ENCODE measurements at places on chromosomes 16 and 17.

GRCh38 chr16:54284319-54284930 is 2.2 kb downstream of the IRX3 start:
- DNase-seq = peak; percentile 68

DNA sequence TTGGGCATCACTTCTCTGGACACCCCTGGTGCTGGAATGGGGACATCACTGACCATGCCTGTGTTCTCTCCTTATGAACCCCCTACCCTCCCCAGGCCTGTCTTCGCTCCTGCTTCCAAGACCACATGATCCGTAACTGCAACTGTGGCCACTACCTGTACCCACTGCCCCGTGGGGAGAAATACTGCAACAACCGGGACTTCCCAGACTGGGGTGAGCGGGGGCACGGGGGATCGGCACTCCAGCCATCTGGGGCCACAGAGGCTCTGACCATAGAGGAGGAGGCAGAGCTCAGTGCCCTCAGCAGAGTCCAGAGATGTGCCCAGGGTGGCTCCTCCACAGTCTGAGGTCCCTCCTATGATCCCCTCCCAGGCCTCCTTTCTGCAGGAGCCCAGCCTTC is 73.5 kb downstream of the SCNN1B start:
- no peak for DNase-seq

DNA sequence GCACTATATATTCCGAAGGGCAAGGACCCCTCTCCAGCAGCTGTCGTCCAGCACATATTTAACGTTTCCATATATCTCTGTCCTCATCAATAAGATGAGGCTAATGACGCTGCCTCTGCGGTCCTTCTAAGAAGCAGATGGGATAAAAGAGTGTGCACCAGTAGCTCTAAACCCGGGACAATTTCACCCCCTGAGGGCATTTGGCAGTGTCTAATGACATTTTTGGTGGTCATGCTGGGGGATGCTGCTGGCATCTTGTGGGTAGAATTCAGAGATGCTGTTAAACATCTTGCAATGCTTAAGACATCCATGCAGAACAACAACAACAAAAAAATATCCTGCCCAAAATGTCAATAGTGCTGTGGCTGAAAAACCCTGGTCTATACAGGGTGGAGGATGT is 372.9 kb downstream of the CDH13 start:
- DNase-seq = no peak

- DNase-seq = no peak
These were observed 13.6 kb downstream of the FTO start for GRCh38 chr16:53717577-53717976.

DNA sequence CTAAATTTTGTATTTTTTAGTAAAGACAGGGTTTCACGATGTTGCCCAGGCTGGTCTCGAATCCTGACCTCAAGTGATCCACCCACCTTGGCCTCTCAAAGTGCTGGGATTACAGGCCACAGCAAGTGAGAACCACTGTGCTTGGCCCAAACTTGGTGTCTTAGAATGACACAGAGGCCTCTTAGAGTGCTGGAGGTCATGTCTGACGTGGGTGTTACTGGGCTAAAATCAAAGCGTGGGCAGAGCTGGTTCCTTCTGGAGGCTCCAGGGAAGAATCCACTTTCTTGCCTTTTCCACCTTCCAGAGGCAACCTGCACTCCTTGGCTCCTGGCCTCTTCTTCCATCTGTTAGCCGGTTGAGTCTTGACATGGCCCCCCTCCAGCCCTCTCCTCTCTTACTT is 53.8 kb downstream of the IRF8 start:
- no peak for DNase-seq

- no peak for DNase-seq
These were observed 126.1 kb downstream of the HS3ST4 start for GRCh38 chr16:25817876-25818275.

GRCh38 chr16:2370721-2371120 is 30.2 kb upstream of the ABCA3 start:
- no peak for DNase-seq

DNA sequence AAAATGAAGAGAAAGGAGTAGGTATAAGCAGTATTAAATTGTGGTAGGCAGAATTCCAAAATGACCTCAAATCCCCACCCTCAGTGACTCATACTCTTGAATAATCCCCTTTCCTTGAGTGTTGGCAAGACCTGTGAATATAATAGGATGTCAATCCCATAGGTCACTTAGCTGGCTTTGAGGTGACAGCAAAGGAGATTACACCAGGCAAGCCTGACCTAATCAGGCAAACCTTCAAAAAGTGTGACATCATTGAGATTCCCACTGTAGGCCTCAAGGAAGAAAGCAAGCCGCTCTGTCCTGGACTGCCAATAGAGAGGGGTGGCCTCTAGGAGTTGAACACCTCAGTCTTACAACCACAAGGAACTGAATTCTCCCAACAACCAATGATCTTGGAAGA is 535.2 kb downstream of the RBFOX1 start:
- DNase-seq = no peak

DNA sequence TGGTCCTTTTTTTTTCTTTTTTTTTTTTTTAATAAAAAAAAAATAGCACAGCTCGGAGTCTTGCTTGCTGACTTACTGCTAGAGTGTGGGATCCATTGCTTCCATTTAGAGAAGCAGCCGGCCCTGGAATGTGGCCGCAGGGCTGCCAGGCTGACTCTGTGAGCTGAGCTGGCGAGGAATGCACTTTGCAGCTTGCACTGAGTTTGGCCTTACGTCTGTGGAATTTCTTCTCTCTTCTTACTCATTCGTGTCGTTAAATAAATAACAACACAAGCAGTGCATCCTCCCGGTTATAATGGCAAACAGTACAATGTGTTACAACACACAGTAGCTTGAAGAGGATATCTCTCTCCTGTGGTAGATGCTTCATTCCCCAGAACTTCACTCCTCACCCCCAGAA is 69.2 kb downstream of the PRKCB start:
- peak; percentile 76 for DNase-seq

GRCh38 chr17:75551266-75551665 is 25.8 kb downstream of the LLGL2 start:
- DNase-seq = no peak

GRCh38 chr17:30421592-30421991 is 42.9 kb downstream of the CPD start:
- DNase-seq = no peak

- DNase-seq = no peak
These were observed 5.8 kb downstream of the DNAAF1 start for GRCh38 chr16:84150926-84151325.

GRCh38 chr16:88455610-88456355 is 2.7 kb downstream of the ZFPM1 start:
- DNase-seq = no peak

DNA sequence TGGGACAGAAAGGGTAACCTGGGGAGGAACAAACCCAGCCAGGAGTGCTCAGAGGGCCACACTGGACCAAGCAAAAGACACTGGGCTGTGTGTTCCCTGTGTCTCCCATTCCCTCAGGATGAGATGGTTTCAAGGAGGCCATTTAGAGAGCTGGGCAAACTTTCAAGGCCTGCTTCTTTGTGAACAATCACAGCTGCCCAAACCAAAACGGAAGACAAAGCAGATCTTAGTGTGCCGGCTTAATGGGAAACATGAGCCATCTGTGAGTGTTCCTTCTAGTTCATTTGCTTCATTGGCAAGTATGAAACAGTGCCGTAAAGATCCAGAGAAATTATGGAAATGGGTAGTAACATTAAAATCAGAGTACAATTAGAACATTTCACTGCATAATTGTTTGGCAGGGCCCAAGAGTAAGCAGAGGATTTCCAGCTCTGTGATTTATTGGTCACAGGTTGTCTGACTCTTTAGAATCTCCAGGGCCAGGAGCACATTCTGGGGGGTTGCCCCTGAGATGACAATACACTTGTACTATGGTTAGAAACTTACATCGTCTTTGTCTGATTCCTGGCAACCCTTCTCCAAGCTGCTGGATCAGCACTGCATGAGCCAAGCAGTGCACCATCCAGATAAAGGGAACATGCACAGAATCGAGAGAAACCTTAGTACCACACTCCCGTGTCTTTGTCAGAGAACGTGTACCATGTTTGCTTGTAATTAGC is 412.1 kb downstream of the RBFOX1 start:
- DNase-seq = peak; percentile 77

DNA sequence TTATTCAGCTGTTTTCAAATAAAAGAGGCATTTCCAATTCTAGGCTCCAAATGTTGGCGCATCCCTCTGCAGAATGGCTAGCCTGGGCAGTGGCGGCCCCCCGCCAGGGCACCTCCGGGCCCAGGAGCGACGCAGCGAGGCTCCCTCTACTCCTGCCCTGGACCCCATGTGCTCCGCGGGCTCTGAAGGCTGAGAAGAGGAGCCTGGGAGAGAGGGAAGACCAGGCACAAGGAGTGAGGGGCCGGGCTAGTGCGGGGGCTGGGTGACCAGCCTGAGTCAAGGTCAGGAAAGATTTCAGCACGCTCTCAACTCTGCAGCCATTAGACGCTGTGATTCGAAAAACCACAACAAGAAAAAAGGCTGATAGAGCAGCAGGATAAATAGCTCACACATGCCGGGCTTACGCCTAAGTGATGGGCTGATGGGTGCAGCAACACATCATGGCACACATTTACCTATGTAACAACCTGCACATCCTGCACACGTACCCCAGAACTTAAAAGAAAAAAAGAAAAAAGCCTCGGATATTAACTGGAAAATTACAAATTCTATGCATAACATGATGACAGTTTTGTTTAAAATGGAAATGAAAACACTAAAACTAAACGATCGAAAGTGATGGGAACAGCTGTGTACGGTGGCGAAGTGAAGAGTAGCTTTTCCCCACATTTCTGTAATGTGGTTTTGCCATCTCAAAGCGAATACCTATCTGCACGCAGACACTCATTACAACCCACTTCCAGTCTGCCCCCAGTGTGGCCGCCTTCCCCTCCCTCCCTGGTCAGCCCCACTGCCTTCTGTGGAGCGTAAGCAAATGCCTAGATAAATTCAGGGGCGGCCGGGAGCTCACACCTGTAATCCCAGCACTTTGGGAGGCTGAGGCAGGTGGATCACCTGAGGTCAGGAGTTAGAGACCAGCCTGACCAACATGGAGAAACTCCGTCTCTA is 44.4 kb downstream of the MAP1LC3B start:
- no peak for DNase-seq

GRCh38 chr16:70638814-70639792 is 7.3 kb upstream of the IL34 start:
- no peak for DNase-seq

DNA sequence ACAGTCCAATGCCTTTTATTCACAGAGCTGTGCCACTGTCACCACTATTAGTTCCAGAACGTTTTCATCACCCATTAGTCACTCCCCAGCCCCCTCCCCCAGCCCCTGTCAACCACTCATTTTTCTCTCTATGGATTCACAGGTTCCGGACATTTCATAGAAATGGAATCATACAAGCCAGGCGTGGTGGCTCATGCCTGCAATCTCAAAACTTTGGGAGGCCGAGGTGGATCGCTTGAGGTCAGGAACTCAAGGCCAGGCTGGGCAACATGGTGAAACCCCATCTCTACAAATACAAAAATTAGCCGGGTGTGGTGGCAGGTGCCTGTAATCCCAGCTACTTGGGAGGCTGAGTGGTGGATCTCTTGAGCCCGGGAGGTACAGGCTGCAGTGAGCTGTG is 759 bp upstream of the PAM16 start:
- no peak for DNase-seq

- DNase-seq = no peak
These were observed 10.3 kb upstream of the PVALEF start for GRCh38 chr17:81154961-81155360.

- DNase-seq = no peak
These were observed 4.8 kb upstream of the GLG1 start for GRCh38 chr16:74611721-74612120.

- DNase-seq = no peak
These were observed 170.3 kb upstream of the RPH3AL start for GRCh38 chr17:522919-523318.

DNA sequence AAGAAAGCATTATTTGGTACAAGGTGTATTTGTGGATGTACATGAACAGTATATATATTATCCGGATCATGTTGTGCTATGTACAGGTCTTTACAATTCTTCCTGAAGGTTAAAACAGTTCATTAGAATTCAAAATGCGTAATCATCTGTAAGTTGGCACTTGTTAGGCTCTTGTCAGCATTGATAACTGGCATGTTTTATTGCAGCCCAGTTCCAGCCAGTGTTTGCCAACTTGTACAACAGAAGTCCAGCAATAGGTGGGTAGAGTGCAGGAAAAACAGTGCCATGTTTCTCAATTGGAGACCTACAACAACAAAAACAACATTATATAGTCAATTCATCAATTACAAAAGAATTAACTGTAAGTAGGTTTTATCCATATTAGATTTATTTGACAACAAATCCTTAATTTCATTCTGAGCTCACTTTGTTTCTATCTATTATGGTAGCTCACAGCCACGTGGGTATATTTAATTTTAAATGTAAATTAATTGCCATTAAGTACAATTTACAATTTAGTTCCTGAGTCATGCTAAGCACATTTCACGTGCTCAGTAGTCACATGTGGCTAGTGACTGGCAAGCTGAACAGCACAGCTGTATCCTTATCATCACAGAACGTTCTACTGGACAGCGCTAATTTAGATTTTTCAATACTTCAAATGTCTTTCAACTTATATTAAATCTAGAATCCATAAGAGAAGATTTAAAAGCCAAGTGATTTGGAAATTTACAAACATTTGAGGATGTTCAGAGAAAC is 8.6 kb upstream of the ANKFY1 start:
- DNase-seq = no peak

DNA sequence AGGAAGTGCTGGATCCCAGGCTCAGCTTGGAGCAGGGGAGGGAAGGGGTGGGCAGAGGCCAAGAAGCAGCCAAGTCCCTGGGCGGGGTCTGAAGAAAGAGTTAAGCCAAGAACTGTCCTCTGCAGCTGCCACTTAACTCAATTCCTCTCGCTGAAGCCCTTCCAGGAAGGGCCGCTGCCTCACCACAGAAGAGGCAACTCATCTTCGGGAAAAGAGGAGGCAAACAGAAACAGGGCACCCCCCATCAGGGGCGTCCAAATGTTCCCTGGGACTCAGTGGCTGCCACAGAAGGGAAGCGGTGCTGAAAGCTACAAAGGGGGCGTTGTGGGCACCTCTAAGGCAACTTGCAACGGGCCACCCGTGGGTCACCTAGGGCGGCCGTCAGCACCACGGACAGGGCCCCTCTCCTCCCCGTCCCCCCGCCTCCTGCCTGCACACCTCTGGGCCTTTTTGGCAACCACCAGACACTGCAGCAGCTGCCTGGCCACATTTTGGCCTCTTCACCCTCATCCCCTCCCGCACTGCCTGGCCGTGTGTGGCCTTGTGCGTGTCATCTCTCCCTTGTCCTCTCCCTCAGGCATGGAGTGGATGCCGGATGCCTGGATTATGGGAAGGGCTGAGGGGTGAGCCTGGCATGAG is 2.5 kb downstream of the TLCD3B start:
- DNase-seq = peak; percentile 79

DNA sequence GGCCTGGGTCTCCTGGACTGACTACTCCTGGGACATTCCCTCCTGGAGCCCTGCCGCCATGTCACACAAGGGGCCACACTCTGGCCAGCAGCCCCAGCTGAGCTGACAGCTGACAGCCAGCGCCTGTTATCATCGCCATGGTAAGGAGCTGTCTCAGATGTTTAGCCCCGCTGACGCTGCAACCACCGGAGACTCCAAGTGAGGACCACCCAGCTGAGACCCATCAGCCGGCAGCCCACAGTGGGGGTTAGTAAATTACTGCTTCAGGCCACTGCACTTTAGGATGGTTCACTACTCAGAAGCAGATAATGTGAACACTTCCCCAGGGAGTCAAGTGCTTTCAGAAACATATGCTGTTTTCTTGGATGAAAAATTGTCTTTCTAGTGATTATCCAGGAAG is 14.6 kb upstream of the SPHK1 start:
- DNase-seq = peak; percentile 43

Data from tongue (tissue), 3 donors.